ENCODE measurements at places on chromosomes 7 and 10. TPM values are rescaled to one million over a fixed set of nuclear protein-coding genes. Genes with fewer than 3 reads are reported as not detected.

The AGR3 gene
- not detected for total RNA-seq

The MCM10 gene
- total RNA-seq, result 28.4 TPM

The GPRIN2 gene
- 4.3 TPM for total RNA-seq

The METTL2B gene
- total RNA-seq, result 39.5 TPM

The SUFU gene
- total RNA-seq, result 4.2 TPM

The HOXA3 gene
- not detected for total RNA-seq

The HOXA5 gene
- total RNA-seq, result not detected

The TMEM213 gene
- total RNA-seq, result not detected

The SPDYE18 gene
- not detected for total RNA-seq

The GPR85 gene
- not detected for total RNA-seq

The ZNF239 gene
- 2.7 TPM for total RNA-seq

The OR6V1 gene
- not detected for total RNA-seq

The FHIP2A gene
- total RNA-seq, result 13.1 TPM

The SLC26A5 gene
- total RNA-seq, result not detected

The TRIM73 gene
- total RNA-seq, result 1.4 TPM

The FFAR4 gene
- total RNA-seq, result not detected

The SPDYE1 gene
- total RNA-seq, result not detected

The ATP6V1F gene
- total RNA-seq, result 93.5 TPM

The RGR gene
- not detected for total RNA-seq

The RNLS gene
- 4.9 TPM for total RNA-seq

The CTTNBP2 gene
- total RNA-seq, result 11.4 TPM

The UCMA gene
- not detected for total RNA-seq

The SP8 gene
- 59.2 TPM for total RNA-seq

The PNLIPRP1 gene
- total RNA-seq, result not detected

The FBXL13 gene
- total RNA-seq, result 0.97 TPM

The UCN3 gene
- not detected for total RNA-seq

The GALNT17 gene
- 72.3 TPM for total RNA-seq

The DPYSL4 gene
- 7.6 TPM for total RNA-seq

The FAS gene
- not detected for total RNA-seq

The CLEC2L gene
- not detected for total RNA-seq

The NEUROD6 gene
- total RNA-seq, result not detected

The EBF3 gene
- total RNA-seq, result 1.4 TPM

The DNTT gene
- not detected for total RNA-seq

The NACAD gene
- 1.7 TPM for total RNA-seq

The LMOD2 gene
- total RNA-seq, result not detected

Data from H7 (cell line).